Spleen (tissue), 13 donors: ENCODE measurements at places on chromosomes 11 and 22. TPM values are rescaled to one million over a fixed set of nuclear protein-coding genes. Genes with fewer than 3 reads are reported as not detected.
A peak's percentile ranks its signal among the peaks of the same experiment; 100 is the strongest.

TIGD3 gene
- total RNA-seq, result 0.56 TPM

DUSP8 gene
- 18.4 TPM for total RNA-seq

DNA sequence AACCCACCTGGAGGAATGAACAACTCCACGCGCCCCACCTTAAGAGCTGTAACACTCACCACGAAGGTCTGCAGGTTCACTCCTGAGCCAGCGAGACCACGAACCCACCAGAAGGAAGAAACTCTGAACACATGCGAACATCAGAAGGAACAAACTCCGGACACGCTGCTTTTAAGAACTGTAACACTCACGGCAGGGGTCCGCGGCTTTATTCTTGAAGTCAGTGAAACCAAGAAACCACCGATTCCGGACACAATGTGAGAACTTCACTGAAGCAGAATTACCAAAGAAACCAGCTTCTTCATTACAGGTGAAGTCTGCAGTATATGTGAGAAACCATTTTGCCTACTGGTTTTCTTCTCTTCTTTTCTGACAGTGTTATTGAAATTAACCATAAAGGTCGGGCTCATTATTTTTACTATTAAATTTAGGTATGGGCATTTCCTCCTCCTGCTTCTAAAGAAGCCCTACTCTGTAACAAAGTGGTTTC, 303.0 kb downstream of the KCNA4 start:
- H3K36me3 ChIP-seq, result no peaks in the 10 kb centered on the region
- no peak overlapping the region for H3K4me3 ChIP-seq
- H3K4me1 ChIP-seq, result no peaks in the 10 kb centered on the region
- H3K27me3 ChIP-seq, result no peaks in the 10 kb centered on the region
- no peak for DNase-seq

GAL3ST3 gene
- not detected for total RNA-seq

DNA sequence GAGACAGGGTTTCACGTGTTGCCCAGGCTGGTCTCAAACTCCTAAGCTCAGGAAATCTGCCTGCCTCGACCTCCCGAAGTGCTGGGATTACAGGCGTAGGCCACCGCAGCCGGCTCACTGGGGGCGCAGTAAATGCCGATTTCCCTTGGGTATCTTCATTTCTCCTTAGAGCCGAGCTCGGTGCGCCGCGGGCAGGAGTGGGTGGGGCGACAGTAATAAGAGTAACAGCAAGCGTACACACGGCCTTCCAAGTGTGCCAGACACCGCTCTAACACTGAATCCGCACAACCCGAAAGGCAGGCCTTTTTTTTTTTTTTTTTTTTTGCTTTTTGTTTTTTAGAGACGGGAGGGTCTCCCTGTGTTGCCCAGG, 500 bp upstream of the ADSL start:
- peaks cover 52% of the 10 kb centered on the region for H3K4me1 ChIP-seq
- peak overlapping the region; percentile 91 for H3K4me3 ChIP-seq
- DNase-seq, result peak; percentile 85
- peak overlapping the region; percentile 93 for H3K27ac ChIP-seq
- no peaks in the 10 kb centered on the region for H3K27me3 ChIP-seq

DNA sequence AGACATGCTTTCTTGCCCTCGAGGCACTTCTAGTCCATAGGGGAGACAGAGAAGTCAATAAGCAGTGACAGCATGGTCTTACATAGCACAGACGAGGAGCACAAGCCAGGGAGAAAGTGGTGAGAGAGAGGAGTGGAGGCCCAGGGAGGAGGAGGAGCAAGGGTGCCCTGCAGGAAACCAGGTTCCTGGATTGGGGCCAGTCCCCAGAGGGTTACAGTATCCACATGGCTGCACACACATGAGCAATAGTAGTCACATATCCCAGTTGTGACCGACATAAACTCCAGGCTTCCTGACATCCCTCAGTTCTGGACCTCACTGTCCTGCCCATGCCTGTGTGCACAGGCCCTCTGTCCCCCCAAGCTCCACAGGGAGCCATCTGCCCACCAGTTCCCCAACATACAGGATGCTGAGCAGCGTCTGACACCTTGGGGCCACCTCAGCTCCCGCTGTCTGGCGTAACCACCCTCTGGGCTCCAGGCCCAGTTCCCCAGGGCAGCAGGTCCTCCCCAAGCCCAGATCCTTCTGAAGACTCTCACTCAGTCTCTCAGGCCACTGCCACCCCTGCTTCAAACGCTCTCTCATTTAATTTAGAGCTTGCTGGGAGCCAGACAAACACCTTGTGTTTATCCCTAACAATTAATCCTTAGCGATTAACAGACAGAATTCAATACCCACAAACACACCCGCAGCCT, 53.7 kb downstream of the DSCAML1 start:
- no peak overlapping the region for H3K27ac ChIP-seq
- no peaks in the 10 kb centered on the region for H3K36me3 ChIP-seq
- DNase-seq, result peak; percentile 64

DNA sequence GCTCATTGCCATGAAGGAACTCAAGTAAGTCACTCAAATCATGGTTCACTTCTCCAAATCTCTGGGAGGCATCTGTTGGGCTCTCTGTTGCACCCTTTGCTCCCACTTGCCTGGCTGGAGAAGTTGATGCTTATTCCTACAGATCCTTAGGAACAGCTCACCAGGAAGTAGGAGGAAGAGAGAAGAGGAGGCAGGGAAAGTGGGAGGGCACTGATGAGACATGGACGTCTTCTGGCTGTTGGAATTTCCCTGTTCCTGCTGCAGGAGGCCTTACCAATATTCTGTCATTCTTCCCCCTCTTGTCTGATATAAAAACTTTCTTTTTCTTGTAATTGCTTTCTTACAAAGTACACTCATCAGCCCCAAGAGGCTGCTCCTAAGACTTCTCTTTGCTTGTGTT, 13.6 kb downstream of the POLR2F start:
- H3K27ac ChIP-seq, result no peak overlapping the region
- H3K36me3 ChIP-seq, result peaks cover 75% of the 10 kb centered on the region
- no peaks in the 10 kb centered on the region for H3K27me3 ChIP-seq
- H3K4me1 ChIP-seq, result peaks cover 4% of the 10 kb centered on the region
- DNase-seq, result no peak

DNA sequence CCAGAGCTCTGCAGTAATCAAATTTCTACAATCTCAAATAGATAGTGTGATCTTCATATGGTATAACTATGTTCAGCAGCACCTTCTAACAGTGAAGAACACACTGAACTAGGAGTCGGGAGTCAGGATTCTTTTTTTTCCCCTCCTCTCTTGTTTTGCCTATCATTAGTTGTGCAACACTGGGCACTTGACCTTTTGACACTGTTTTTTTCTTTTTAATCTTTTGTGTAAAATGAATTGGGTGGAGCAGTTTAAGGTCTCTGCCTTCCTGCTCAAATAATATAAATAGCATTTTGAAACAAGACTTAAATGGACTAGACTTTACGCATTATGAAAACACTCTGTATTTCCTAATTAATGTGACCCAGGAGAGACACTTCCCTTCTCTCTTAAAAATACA, 39.7 kb downstream of the CTSC start:
- peaks cover 6% of the 10 kb centered on the region for H3K36me3 ChIP-seq
- DNase-seq, result no peak
- H3K4me1 ChIP-seq, result peaks cover 6% of the 10 kb centered on the region
- no peak overlapping the region for H3K27ac ChIP-seq

- no peak overlapping the region for H3K4me3 ChIP-seq
- H3K4me1 ChIP-seq, result no peaks in the 10 kb centered on the region
- H3K27ac ChIP-seq, result no peak overlapping the region
- no peaks in the 10 kb centered on the region for H3K36me3 ChIP-seq
- no peak for DNase-seq
Measured at GRCh38 chr11:129434641-129435498, 59.2 kb downstream of the BARX2 start.

- H3K36me3 ChIP-seq, result no peaks in the 10 kb centered on the region
- DNase-seq, result no peak
- H3K27me3 ChIP-seq, result peaks cover 22% of the 10 kb centered on the region
- no peaks in the 10 kb centered on the region for H3K4me1 ChIP-seq
Measured at GRCh38 chr11:44530413-44531115, 34.9 kb upstream of the CD82 start.

DNA sequence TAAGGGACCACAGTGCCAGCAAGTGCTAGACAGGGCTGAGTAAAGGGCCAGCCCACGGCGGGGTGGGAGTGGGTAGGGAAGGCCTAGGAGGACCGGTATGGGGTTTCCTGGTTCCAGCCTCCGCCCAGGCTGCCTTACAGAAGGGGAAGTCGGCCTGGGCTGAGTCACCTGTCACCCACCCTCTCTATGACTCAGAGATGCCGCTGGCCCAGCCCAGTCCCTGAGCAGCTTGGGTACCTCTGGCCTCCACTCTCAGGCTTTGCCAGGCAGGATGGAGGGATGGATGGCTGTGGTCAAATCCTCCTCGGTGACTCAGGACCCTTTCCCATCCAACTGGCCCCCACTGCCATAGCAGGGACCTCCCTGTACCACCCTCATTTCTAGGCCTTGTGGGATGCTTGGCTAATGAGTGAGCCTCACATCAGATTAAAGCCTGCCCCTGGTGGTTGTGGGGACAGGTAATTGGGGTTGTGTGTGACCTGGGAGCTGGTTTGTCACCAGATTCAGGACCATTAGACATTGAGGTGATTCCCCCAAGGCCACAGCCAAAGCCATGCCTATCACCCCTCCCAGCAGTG, 13.9 kb downstream of the SLC35E4 start:
- no peaks in the 10 kb centered on the region for H3K36me3 ChIP-seq
- no peaks in the 10 kb centered on the region for H3K4me1 ChIP-seq
- no peak for DNase-seq

SCGB1A1 gene
- not detected for total RNA-seq

- no peak overlapping the region for H3K27ac ChIP-seq
- no peak for DNase-seq
- no peak overlapping the region for H3K4me3 ChIP-seq
- H3K4me1 ChIP-seq, result no peaks in the 10 kb centered on the region
- H3K36me3 ChIP-seq, result no peaks in the 10 kb centered on the region
- no peaks in the 10 kb centered on the region for H3K27me3 ChIP-seq
Measured at GRCh38 chr22:48644108-48644507, 1183.6 kb downstream of the BRD1 start.

DNA sequence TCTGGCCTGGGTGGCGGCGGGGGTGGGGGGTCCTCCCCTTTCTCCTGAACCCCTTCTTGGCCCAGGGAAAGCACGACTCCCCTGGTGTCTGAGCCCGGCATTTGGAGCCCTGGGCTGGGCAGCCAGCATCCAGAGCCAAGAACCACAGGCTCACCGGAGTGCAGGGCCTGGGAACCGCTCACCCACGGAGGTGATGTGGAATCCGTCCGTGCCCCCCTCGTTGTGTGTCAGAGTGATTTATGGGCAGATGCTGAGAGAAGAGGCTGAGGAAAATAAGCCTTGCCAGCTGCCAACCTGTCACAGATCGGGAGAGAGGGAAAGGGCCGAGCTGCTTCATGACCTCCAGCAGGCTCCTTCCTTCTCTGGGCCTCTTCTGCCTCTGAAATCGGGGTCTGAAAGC, 33.7 kb downstream of the WNT11 start:
- no peaks in the 10 kb centered on the region for H3K4me1 ChIP-seq
- DNase-seq, result no peak
- H3K27ac ChIP-seq, result no peak overlapping the region
- H3K4me3 ChIP-seq, result no peak overlapping the region

- H3K27ac ChIP-seq, result no peak overlapping the region
- peaks cover 32% of the 10 kb centered on the region for H3K27me3 ChIP-seq
- H3K4me3 ChIP-seq, result no peak overlapping the region
Measured at GRCh38 chr22:43520632-43521039, 108.8 kb downstream of the MPPED1 start.

DNA sequence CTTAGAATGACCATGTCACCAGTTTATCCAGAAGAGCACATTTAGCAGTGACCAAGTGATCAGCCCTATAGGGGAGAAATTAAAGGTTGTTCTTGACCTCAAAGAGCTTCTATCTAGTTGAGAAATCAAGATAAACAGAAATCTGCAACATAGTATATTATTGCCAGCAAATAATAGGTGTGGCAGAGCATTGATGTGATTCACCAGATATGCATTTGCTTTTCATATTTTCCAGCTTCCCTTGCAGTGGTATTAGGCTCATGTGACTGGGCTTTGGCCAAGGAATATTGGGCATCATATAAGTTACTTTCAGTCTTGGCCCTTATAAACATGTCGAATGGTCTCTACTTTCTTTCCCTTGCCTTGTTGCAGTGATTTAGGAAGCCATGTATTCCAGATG, 34.5 kb downstream of the COMMD9 start:
- no peak overlapping the region for H3K4me3 ChIP-seq
- no peaks in the 10 kb centered on the region for H3K4me1 ChIP-seq
- H3K27me3 ChIP-seq, result no peaks in the 10 kb centered on the region
- no peak for DNase-seq
- no peak overlapping the region for H3K27ac ChIP-seq

DNA sequence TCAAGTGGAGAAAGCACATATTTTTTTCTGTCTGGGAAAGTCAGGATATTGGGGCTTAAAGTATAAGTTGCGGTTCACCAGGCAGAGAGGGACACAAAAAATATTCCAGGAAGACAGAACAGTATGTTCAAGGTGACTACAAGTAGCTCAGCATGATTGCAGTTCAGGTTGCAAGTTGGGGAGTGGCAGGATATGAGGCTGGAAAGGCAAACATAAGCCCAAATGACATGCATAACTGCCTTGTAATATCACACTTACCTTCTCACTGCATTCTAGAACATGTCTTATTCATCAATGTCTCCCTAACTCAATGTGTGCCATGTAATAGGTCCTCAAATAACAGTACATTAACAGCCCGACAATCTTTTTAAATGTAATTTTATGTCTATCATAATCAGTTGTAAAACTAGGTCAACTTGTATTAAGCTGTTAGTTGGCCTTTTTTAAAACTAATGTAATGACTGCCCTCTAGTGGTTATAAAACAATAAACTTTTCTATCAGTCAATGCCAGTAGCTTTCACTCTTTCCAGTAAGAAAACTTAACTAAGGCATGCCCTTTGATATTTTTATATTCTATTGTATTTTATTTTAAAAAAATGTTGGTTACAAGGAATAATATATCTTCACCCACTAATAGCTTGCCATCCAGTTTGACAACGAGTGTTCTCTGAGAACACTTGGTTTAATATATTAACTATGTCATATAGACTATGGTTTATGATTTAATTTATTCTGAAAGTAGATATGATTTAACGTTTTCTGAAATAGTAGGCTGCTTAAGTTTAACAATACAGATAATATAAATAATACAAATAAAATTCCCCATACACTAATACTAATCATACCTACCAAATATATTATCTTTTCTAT, 39.4 kb upstream of the CFAP300 start:
- H3K27me3 ChIP-seq, result no peaks in the 10 kb centered on the region
- DNase-seq, result no peak
- no peaks in the 10 kb centered on the region for H3K36me3 ChIP-seq
- H3K4me1 ChIP-seq, result no peaks in the 10 kb centered on the region
- no peak overlapping the region for H3K4me3 ChIP-seq
- H3K27ac ChIP-seq, result no peak overlapping the region
